ENCODE measurements at places on chromosomes 7 and 10. TPM values are rescaled to one million over a fixed set of nuclear protein-coding genes. Genes with fewer than 3 reads are reported as not detected.

Gene ZFYVE27
- polyA plus RNA-seq: 28.6 TPM

Gene JCAD
- polyA plus RNA-seq: 0.22 TPM

Gene ACSL5
- polyA plus RNA-seq: 163 TPM

Gene GBF1
- 16.5 TPM for polyA plus RNA-seq

Gene MSMB
- polyA plus RNA-seq: not detected

Gene ANK3
- 9.9 TPM for polyA plus RNA-seq

Gene FLNC
- 31.9 TPM for polyA plus RNA-seq

Gene ASZ1
- not detected for polyA plus RNA-seq

Gene PDE6C
- polyA plus RNA-seq: not detected

- DNase-seq: no peak
- no peaks in the 10 kb centered on the region for H3K4me1 ChIP-seq
- H3K4me3 ChIP-seq: no peak overlapping the region
- no peak overlapping the region for H3K27ac ChIP-seq
- H3K27me3 ChIP-seq: no peaks in the 10 kb centered on the region
Observed at GRCh38 chr7:135673360-135673706, 11.0 kb downstream of the STMP1 start.

DNA sequence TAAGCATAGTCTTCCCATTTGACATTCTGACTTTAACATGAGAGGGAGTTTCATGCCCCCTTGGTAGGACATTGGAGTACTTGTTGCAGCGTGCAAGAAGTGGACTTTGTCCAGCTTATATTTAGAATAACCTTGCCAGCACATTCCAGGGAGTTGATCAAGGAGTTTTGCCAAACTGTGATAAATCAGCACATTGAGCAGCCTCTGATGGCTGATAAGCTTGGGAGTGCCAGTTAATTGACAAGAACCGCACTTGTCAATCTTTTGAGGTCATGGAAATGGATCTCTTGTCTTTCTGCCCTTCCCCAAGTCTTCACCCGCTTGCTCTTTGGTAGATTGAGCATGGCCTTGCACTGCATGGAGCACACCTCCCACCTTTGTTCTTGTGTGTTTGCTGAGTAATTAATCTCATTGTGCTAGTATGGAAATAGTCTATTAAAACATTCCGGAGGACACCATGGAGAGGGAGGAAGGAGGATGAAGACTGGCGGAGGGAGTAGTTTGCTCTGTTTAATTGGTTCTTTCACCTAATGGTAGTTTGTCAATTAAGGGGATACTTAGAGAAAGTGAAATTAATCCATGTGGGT is 668.5 kb upstream of the GALNT17 start:
- no peaks in the 10 kb centered on the region for H3K36me3 ChIP-seq
- peaks cover 26% of the 10 kb centered on the region for H3K4me1 ChIP-seq
- peak; percentile 90 for DNase-seq
- no peaks in the 10 kb centered on the region for H3K27me3 ChIP-seq

DNA sequence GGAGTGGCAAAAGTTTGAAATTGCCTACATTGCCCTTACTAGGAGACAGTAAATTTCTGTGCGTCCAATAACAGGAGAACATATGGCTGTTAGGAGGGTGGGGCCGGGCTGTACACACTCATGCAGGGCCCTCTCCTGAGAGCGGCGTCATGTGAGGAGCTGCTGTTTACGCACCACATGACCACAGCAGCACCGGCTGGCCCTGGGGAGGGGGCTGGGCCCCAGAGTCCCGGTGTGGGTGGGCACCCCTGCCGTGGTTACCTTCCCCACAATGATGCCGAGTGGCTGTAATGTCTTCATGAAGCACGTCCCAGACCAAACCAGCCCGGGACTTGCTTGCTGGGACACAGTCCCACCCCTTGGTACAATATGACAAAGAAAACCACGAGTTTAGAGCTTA is 308.7 kb downstream of the DNAJB6 start:
- no peak overlapping the region for H3K4me3 ChIP-seq
- DNase-seq: no peak
- H3K4me1 ChIP-seq: no peaks in the 10 kb centered on the region
- H3K27me3 ChIP-seq: no peaks in the 10 kb centered on the region

DNA sequence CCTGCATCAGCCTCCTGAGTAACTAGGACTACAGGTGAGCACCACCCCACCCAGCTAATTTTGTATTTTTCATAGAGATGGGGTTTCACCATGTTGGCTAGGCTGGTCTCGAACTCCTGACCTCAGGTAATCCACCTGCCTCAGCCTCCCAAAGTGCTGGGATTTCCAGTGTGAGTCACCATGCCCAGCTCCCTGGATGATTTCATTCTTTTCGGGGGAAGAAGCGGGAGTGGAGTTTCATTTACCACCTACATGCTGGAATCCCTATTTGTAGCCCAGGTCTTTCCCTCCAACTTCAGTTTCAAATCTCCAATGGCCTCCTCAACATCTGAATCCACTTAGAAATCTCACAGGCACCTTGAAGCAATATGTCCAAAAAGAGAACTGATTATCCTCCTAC is 2.9 kb upstream of the BTRC start:
- H3K27me3 ChIP-seq: no peaks in the 10 kb centered on the region
- H3K36me3 ChIP-seq: no peaks in the 10 kb centered on the region
- no peaks in the 10 kb centered on the region for H3K4me1 ChIP-seq
- H3K27ac ChIP-seq: no peak overlapping the region
- H3K4me3 ChIP-seq: no peak overlapping the region

- no peak overlapping the region for H3K4me3 ChIP-seq
- no peaks in the 10 kb centered on the region for H3K36me3 ChIP-seq
- H3K4me1 ChIP-seq: no peaks in the 10 kb centered on the region
- DNase-seq: no peak
Observed at GRCh38 chr10:71294091-71294561, 24.9 kb upstream of the SLC29A3 start.

- DNase-seq: no peak
- no peak overlapping the region for H3K4me3 ChIP-seq
- no peaks in the 10 kb centered on the region for H3K27me3 ChIP-seq
- peaks cover 7% of the 10 kb centered on the region for H3K4me1 ChIP-seq
- H3K36me3 ChIP-seq: no peaks in the 10 kb centered on the region
Observed at GRCh38 chr7:105304040-105304895, 84.5 kb downstream of the SRPK2 start.

DNA sequence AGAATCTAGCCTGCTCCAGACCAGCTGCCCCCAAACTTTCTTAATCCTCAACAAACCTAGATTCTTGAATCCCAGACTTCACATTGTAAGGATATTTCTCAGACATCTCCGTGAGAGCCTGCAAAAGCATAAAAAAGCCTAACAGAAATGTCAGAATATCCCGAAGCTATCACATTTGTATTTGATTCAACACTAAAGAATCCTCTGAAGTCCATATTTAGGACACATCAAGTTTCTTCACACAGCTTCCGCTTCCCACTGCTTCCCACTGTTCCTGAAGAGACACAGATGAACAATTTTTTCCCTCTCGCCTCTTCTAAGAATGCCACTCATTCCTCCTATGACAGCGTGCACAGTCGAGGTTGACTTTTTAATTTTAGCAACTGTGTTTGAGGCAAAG is 396.2 kb upstream of the IGFBP3 start:
- no peak overlapping the region for H3K27ac ChIP-seq
- no peak overlapping the region for H3K4me3 ChIP-seq
- no peaks in the 10 kb centered on the region for H3K36me3 ChIP-seq

- no peaks in the 10 kb centered on the region for H3K4me1 ChIP-seq
- H3K4me3 ChIP-seq: no peak overlapping the region
- H3K27ac ChIP-seq: no peak overlapping the region
- DNase-seq: no peak
Observed at GRCh38 chr7:42123716-42124115, 113.3 kb downstream of the GLI3 start.

DNA sequence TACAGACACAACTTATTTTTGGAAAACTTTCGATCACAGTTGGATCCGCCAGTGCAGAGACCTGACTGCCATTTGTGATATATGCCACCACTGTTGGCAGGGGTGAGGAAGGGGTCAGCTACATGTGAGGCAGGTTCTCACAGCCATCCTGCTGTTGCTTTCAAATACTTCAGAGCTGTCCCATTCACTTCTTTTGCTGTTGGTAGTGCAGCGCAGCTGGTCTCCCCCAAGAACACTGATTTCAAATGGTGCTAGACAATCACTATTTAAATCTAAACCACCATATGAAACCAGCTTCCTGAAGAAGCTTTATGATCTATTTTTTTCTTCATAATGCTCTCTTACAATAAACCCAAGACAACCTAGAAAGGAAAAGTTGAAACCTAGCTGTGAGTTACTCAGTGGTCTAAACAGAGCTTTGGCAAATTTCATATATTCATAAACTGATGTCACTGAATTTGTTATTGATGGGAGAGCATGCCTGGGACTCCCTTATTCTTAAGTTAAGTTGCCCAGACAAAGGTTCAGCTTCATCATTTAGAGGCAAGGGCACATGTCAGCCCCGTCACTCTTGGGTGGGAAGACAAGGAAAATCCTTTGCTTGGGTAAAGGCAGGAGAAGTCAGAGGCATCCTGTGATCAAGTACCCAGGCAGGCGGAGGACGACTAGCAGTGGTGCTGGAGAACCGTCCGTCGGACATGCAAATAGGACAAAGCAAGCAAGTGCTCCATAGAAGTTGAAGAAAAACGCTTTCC is 143.4 kb upstream of the KLF14 start:
- no peak overlapping the region for H3K4me3 ChIP-seq
- DNase-seq: no peak
- H3K36me3 ChIP-seq: peaks cover under 1% of the 10 kb centered on the region
- H3K27me3 ChIP-seq: no peaks in the 10 kb centered on the region
- no peaks in the 10 kb centered on the region for H3K4me1 ChIP-seq

- H3K4me3 ChIP-seq: no peak overlapping the region
- no peaks in the 10 kb centered on the region for H3K36me3 ChIP-seq
- no peaks in the 10 kb centered on the region for H3K4me1 ChIP-seq
Observed at GRCh38 chr10:49161411-49161997, 26.7 kb downstream of the TMEM273 start.

DNA sequence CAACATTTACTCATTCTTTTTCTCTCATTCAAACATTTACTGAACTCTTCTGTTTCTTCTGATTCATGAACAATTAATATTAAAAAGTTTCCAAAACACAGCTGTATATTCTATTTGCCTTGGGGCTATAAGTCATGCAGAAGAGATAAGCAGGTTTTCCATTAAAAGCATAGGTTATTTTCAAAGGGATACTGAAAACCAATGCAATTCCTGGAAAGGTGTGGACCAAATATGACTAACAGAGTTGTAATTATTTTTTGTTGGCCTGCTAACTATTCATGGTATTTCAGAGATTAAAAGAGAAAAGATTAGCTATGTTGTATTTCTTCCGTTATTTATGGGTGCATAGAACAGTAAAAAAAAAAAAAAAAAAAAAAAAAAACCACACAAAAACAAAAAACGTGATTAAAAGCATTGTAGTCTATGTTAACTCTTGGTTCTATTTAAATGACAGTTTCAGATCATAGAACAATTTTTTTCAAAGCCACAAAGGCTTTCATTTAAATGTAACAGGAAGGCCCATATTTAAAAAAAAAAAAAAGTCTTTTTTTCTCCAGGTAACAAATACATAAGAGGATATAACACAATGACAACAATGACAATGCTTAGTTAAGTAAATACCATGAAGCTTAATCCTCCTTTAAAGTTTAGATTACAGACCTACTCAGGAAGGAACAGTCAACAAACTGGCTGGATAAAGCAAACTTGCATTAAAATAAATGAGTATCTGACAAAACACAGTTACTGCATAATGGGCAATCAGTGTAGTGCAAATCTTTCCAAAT is 1042.9 kb downstream of the GATA3 start:
- no peaks in the 10 kb centered on the region for H3K27me3 ChIP-seq
- H3K4me3 ChIP-seq: no peak overlapping the region
- no peaks in the 10 kb centered on the region for H3K36me3 ChIP-seq
- H3K4me1 ChIP-seq: no peaks in the 10 kb centered on the region

DNA sequence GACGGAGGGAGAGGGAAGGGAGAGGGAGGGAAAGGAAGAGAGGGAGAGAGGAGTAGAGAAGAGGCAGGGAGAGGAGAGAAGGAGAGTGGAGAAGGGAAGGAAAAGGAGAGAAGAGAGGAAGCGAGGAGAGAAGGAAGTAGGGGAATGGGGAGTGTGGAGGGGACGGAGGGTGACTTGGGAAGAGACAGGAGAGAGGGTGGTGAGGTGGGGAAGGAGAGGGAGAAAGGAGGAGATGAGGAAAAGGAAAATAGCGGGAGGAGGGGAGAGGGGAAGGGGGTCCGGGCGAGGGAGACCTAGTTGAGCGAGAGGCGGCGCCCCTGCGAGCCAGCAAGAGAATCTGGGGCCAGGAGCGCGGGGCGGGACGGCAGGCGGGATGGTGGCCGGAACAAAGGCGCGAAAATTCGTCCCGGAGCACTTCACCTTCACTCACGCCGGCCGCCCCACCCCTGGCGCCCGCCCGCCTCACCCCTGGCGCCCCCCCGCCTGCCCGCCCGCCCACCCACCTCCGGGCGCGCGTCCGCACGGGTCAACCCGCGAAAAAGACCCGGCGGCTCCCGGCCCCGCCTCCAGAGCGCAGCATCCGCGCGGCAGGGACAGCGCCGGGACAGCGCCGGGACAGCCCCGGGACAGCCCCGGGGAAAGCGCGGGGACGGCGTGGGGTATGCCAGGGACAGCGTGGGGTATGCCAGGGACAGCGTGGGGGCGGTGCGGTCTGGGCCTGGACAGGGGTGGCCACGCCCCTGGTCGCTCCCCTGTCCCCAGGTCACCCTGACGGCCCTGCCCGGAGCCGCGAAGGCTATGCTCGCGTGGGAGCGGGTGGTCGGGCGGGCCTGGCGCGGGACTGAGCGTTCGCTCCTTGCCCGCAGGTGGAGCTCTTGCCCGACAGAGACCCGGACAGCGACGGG is 4.2 kb downstream of the VSTM2A start:
- H3K4me3 ChIP-seq: no peak overlapping the region
- DNase-seq: peak; percentile 16
- no peaks in the 10 kb centered on the region for H3K36me3 ChIP-seq
- H3K27ac ChIP-seq: no peak overlapping the region

GRCh38 chr7:27942711-27943110 is 202.7 kb downstream of the TAX1BP1 start:
- no peaks in the 10 kb centered on the region for H3K27me3 ChIP-seq
- no peak overlapping the region for H3K27ac ChIP-seq
- no peaks in the 10 kb centered on the region for H3K4me1 ChIP-seq
- no peak overlapping the region for H3K4me3 ChIP-seq

GRCh38 chr7:116547347-116547746 is 22.5 kb downstream of the CAV1 start:
- no peaks in the 10 kb centered on the region for H3K27me3 ChIP-seq
- H3K4me1 ChIP-seq: no peaks in the 10 kb centered on the region
- no peaks in the 10 kb centered on the region for H3K36me3 ChIP-seq
- no peak overlapping the region for H3K4me3 ChIP-seq
- no peak overlapping the region for H3K27ac ChIP-seq
- DNase-seq: no peak

DNA sequence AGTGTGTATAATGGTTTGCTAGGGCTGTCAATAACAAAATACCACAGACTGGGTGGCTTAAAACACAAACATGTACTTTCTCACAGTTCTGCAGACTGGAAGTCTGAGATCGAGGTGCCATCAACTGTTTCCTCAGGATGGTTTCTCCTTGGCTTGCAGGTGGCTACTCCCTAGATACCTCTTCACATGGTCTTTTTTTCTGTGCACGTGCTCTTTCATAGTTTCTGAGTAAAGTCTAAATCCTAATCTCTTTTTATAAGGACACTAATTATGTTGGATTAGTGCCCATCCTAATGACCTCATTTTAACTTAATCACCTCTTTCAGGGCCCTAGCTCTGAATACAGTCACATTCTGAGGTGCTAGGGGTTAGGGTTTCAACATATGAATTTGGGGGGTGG is 65.9 kb downstream of the AMPH start:
- no peaks in the 10 kb centered on the region for H3K4me1 ChIP-seq
- no peak overlapping the region for H3K27ac ChIP-seq
- H3K36me3 ChIP-seq: no peaks in the 10 kb centered on the region
